ENCODE measurements at places on chromosomes 3 and 15. TPM values are rescaled to one million over a fixed set of nuclear protein-coding genes. Genes with fewer than 3 reads are reported as not detected.

DNA sequence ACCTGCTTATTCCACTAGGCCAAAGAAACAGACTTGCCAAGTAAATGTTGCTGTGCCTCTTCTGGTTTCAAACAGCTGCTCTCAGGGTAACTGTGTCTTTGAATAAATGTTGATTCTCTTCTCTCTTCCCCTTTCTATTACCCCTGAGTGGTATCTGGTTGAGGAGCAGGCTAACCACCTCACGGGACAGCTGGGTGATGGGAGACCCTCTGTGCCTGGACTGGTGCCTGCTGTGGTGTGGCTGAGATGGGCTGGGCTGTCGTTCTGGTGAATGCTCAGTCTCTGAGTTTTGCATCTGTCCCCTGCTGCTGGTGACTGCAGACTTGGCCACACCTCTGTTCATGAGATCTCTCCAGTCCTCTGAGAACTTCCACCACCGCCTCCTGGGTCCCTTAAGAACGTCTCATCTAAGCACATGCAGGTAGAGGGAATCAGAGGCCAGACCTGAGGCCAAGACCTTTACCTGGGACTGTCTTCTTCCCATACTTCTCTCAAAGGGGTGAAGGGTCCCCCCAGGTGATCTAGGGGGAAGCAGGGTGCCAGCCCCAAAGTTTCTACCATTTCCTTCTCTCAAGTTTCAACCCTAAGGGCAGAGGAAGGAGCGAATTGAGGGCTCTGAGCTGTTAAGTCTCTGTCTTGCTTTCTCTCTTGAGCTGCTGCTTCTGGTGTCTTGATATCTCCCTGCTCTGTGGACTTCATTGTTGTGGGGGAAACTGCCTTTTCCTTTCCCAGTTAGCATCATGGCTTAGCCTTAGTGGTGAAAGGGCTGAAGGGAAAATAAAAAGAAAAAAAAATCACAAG lies 252.9 kb downstream of the EBLN2 start:
- no peak for DNase-seq

The THSD4 gene
- 1.2 TPM for total RNA-seq

The ZDHHC23 gene
- total RNA-seq, result 5.1 TPM

The STARD9 gene
- 0.70 TPM for total RNA-seq

DNA sequence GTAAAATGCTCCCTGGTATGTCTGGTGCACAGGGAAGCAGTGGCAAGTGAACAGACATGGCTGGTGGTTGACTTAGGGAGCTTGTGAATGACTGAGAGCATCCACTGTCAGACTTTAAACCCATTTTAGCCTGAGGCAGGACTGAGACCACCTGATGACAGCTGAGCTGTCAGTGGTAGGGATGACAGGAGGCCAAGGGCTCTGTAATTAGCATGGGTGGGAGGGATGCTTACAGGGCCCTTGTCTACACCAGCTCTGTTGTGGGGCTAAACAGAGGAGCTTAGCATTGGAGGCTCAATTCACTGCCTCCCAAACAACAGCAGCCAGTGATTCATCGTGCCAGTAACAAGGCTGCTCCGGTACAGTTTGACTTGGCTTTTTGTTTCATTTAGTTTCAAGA lies 169.4 kb downstream of the CHST2 start:
- DNase-seq, result no peak

GRCh38 chr3:47108546-47108945 lies 55.4 kb downstream of the SETD2 start:
- DNase-seq, result no peak

DNA sequence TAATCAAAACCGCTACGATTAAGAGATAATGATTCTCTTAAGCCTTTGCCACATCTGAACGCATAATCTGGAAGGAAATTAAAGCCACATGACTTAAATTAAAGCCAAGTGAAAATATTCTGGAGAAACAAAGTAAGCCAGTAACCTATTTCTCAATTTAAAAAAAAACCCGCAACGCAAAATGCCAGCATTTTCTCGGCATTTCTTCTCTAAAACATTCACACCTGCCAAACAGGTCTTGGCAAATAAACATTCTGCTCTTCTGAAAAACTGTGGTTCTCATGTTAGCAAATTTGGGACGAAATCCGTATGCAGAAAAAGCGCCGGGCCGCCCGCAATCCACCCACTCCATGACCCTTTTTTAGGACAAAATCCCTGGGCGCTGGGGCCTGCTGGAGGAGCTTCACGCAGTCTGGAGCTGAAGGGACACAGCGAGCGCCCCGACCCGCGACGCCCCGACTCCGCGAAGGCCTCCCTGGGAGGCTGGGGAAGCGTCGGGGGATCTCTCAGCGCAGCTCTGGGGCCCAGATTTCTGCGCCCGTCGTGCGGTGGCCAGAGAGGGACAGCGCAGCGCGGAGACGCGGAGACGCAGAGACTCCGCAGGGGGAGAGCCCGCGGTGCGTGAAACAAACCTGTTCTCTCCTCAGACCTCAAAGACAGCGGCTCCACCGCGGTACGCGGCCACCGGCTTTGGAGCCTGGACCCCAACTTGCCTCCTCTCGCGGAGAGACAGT lies 471 bp downstream of the NKIRAS1 start:
- DNase-seq, result no peak

DNA sequence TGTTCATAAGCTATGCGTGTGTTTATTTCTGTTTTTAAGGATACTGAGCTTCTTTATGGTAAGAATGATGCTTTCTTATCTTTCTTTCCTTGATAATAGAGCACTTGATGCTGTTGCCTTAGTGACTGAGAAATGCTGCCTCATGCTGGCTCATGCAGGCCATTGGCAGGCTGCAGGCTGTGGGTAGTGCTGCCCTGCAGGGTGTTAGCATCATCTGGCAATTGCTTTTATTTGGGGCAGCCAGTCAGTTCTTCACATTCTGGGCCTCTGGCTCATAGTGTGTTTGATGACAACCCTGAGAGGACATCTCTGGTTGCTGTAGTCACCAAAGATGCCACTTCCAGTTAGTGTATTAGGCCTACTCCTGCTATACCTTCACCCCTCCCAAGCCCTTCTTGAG lies 66.2 kb upstream of the ONECUT1 start:
- no peak for DNase-seq

- DNase-seq, result no peak
These were observed 58.9 kb upstream of the CBLB start for GRCh38 chr3:105927741-105928140.

- no peak for DNase-seq
These were observed 26.5 kb upstream of the PLOD2 start for GRCh38 chr3:146187334-146187950.

DNA sequence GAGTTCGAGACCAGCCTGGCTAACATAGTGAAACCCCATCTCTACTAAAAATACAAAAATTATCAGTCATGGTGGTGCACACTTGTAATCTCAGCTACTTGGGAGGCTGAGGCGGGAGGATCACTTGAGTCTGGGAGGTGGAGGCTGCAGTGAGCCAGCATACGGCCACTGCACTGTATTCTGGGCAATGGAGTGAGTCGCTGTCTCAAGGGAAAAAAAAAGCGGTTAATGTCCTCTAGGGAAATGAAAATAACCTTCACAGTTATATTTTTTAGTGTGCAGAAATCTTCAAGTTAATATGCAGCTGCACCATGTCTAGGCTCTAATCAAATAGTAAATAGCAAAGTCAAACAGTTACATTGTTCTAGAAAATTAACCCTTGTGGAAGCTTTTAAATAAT lies 14.8 kb downstream of the CEP19 start:
- no peak for DNase-seq

The FRMD4B gene
- 4.2 TPM for total RNA-seq

Data from H4 (cell line).